ENCODE measurements at places on chromosomes 2 and 18.

GRCh38 chr2:65300761-65301711 is 73.4 kb downstream of the ACTR2 start:
- DNase-seq = peak; percentile 97

DNA sequence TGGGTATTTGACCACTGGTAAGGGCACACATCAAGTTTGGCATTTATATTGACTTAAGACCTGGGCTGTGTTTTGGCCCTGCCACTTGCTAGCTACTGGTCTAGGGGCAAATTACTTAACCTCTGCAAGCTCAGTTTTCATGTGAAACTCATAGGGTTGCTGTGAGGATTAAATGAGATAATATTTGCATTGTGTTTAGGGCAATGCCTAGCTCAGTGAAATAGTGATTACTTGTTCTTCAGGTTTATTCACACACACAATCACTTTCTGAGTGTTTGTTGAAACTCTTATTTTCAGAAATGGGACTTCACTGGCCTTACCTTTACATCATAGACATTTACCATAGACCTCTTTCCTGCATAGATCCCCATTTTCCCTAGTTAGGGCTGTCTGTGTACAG is 12.3 kb downstream of the CERS6 start:
- DNase-seq = no peak

DNA sequence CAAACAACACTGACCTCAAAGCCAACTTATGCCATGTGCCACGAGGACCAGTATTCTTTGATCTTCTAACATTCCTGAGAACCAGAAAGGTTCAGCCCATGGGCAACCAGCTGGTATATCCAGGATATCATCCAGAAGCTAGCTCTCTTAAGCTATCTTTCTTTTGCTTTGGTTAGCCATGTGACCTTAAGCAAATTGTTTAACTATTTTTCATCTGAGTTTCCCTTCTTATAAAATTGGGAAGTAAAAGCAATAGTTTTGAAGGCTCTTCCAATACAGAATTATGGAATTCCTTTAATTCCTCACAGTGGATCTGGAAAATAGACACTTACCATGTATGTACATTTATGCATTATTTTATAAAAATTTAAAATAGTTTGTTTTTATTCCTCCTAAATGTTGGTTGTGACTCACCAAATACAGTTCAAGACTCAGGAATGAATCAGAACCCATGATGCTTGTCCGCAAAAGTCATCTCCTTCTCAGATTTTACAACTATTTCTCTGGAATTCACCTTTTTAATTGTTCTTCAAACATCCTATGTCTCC is 435.7 kb downstream of the ZEB2 start:
- DNase-seq = peak; percentile 62

DNA sequence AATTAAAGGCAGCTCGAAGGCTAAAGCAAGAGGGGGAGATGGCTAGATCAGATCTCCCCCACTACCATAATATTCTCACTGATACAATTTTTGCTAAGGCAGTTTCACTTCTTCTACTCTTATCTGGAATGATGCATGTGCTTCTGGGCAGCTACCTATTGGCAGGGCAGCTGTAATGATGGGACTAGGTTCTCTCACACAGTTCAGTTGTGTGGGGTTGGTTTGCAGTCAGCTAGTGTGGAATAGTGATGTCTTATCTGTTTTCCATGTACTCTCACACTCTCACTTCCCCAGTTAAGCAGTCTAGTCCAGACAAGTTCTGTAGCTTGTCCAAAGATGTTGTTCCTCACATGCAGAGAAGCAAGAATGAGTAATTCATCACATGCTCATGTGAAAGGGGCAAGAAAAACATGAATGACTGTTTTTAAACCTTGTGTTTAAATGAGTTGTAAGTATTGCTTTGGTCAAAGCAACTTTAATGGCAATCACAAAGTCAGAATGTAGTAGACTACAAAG is 836.1 kb downstream of the CBLN2 start:
- no peak for DNase-seq

DNA sequence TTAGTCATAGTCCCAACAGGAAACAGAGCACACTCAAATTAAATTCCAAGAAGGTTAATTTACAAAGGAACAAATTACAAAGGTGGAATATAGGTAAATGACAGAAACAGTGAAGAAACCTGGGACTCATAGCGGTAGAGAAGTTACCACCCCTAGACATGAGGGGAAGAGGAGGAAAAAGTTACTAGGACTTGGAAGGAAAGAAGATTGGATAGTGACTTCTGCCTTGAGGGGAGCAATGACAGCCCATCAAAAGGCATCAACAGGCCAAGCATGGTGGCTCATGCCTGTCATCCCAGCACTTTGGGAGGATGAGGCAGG is 2.4 kb upstream of the PDE11A start:
- no peak for DNase-seq

DNA sequence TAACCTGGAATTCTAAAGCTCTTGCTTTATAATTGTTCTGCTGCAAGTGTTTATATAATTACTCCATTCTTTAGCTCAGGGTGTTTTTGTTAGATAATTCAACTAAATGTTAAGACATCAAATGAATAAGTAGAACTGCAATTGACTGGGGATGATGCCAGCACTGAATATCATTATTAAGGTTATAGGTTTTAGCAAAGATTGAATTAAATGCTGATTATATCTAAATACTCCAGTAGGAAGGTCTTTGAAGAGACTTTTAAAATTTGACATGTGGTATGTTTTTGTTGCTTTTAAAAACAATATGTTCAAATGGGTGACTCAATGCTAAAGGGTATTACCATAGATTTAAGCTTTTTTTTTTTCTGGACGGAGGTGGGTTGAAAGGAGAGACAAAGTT is 170.1 kb upstream of the THUMPD2 start:
- DNase-seq = no peak

DNA sequence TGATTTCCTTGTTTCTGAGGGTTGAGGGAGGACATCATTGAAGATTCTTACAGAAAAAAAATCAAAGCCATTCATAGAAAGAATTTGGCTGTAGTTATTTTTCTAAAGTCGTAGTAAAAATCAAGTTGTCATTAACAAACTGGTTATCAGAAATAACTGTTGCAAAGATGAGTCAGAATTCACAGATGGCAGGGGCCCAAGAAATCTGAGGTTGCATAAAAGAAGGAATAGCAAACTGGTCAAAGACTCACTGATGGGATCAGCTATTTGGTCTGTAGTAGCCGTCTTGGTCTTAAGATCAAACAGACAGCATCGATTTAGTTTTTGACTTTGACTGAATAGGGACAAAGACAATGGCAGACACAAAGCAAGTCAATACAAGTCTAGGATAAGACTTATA is 334.3 kb downstream of the FIGN start:
- DNase-seq = peak; percentile 17

Measured in fibroblast of skin of left biceps (primary cell).